ENCODE measurements at places on chromosomes 12 and 14. TPM values are rescaled to one million over a fixed set of nuclear protein-coding genes. Genes with fewer than 3 reads are reported as not detected.

LRP1-AS gene
- not detected for total RNA-seq

OR6C3 gene
- not detected for total RNA-seq

GRCh38 chr12:65510584-65511050, 232.1 kb downstream of the MSRB3 start:
- peak; percentile 78 for DNase-seq

- no peak for DNase-seq
These were observed 91.8 kb upstream of the KCNA1 start for GRCh38 chr12:4817880-4818279.

DNA sequence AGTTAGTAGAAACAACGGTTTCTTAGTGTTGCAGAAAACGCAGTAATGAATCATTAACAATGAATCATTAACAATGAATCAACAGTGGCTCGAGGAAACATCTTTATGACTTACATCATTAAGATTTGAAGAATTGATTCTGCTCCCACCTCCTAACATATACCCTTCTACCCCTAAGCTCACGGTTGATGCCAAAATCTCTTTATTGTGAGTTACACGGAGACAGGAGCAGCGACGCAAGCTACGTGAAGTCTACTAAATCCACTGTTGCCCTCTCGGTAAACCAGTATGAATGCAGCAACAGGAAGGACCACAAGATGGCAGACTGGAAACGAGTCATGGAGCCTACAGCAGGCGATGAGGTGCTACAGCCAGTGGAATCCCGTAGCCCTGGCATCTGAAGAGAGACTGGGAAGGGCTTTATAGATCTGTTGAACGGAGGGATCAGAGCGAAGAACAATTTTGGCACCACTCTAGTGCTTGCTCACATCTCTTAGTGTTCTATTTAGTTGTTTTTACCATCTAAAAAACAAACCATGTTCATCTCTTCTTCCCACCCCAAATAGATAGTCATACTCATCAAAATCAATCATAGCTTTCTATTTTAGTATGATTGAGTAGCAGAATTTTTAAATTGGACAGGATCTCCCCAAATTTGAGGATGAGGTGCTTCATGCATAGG, 332.7 kb downstream of the DUSP6 start:
- peak; percentile 80 for DNase-seq

- DNase-seq: peak; percentile 95
These were observed at the start of gene IPO8 for GRCh38 chr12:30695199-30696102. TSS of gene IPO8 (minus strand) at chr12:30695869. CDS start at chr12:30695647, 222 bp downstream.

- DNase-seq: no peak
These were observed 27.5 kb downstream of the A2ML1 start for GRCh38 chr12:8849876-8850275.

DNA sequence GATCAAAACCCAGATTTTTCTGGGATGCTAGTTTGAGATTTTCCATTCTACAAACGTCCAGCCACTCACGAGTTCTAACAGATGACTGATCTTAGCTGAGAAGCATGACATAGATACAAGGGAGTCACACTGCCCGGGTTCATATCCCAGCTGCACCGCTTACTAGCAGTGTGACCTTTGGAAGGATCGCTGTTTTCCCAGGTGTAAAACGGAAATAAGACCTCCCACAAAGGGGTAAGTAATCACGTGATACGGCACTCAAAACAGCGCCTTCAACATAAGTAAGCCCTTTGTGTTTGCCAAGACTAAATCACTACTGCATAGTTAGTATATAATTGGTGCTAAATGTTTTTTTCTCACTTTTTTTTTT, 624 bp upstream of the PWP1 start:
- no peak for DNase-seq

- no peak for DNase-seq
These were observed 121.3 kb upstream of the IGF1 start for GRCh38 chr12:102601621-102602020.

- DNase-seq: no peak
These were observed 15.5 kb upstream of the ANO4 start for GRCh38 chr12:100778967-100779590.

- no peak for DNase-seq
These were observed 9.6 kb downstream of the SUSD6 start for GRCh38 chr14:69620981-69621380.

DNA sequence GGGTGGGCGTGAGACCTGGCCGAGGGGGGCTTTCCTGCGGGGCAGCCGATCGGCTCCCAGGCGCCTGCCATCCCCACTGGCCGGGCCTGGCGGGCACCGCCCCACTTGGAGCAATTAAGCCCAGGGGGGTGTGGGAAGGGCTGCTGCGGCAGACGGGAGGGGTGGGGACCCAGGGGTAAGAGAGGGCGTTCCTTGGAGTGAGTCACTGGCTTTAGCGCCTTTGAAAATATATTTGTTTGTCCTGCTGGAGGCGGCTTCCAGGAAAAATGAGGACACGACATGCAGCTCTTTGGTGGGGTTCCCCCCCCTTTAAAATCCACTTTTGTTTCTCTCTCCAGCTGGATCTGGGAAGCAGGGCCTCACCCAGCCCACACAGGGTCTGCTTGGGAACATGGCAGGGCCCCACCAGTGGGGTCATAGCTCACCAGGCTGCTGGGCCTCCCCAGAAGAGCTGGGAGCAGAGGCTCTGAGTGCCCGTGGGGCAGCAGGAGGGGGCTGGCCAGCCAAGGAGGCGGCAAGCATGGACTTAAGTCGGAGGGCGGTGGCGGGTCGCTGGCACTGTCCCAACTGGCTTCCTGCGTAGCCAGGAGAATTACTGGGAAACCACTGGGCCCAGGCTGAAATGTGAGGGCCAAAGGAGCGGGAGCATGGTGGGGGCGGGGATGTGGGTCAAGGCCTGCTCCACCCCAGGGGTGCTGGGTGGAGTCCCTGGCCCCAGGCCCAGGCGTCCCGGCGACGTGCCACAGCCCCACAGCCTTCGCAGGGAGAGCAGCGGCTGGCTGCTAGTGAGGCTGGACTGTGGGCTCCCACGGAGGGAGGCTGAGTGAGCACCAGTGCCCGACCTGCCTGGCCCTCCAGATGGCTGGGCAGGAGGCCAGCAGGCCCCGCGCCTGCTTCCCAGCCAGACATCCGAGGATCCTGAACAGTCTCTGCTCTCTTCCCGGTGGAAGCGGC, 128.0 kb downstream of the RFLNA start:
- peak; percentile 93 for DNase-seq
